NCI-H748 treated with DMSO at 0.1 percent for 48 hours (cell line): ENCODE measurements at places on chromosomes 7 and 10.

DNA sequence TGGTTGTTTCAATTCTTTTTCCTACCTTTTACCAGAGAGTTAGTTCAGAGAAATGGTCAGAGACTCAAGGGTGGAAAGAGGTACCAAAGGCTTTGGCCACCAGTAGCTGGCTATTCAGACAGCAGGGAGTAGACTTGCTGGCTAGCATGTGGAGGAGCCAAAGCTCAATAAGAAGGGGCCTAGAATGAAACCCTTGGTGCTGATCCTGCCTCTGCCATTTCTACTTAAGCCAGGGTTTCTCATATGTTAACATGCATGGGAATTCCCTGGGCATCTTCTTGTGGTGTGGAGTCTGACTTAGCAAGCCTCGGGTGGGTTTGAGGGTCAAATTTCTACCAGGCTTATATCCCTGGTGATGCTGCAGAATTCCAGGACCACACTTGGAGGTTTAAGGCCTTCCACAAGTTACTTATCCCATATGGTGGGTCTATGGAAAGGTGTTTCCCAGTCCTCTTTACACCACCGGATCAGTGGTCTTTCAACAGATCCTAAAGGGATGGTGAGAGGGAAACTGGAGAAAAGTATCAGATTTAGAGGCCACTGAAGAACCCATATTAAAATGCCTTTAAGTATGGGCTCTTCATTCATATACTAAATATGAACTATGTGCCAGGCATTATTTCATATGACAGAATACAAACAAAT is 3.2 kb downstream of the IL6 start:
- DNase-seq: no peak

GRCh38 chr10:104183682-104184081 is 48.5 kb downstream of the CFAP43 start:
- no peak for DNase-seq

- DNase-seq: no peak
Observed at GRCh38 chr7:138480527-138480926, 20.5 kb downstream of the TRIM24 start.

DNA sequence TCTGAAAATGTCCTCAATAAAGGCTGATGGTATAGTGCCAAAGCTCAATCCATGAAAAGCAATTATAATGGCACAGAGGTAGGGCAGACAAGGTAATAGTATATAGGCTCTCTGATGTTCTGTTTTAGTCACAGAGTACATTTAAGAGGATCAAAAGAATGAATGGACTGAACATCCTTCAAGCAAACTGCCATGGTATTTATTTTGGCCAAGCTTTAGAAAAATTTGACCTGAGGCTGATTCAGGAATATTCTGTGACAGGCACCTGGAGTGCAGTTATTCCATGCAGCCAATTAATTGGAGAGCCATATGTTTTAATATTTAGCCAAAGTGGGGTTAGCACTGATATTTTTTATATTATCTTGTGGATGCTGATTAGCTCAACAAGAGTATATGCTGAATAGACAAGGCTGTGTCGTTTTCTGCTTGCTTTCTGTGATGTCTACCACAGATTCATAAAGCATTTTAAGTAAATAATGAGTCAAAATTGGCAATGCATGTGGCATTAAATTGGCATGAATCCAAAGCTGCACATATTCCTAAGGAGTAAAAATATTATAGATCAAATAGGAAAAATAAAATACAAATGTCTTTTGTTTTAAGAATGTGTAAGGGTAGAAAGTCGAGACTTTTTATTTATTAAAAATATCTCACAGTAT is 177.4 kb downstream of the PCLO start:
- DNase-seq: no peak
